ENCODE measurements at places on chromosomes 4 and X.

DNA sequence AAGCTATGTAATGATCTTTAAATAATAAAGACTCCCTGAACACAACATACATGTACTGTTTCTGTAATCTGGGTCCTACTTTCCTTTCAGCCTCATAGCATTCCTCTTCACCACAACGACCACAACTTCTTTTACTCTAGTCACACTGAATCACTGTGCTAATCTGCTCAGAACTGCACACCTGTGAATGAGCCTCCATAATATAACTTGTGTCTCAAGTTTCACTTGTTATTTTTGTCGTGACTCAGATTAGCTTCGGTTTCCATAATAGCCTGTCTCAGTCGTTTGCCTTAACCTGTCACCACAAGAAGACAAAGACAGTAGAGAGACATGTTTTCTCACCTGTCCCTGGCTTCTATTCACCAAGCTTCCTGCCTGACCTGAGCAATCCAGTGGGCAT is 61.8 kb downstream of the MAGED1 start:
- DNase-seq: no peak

DNA sequence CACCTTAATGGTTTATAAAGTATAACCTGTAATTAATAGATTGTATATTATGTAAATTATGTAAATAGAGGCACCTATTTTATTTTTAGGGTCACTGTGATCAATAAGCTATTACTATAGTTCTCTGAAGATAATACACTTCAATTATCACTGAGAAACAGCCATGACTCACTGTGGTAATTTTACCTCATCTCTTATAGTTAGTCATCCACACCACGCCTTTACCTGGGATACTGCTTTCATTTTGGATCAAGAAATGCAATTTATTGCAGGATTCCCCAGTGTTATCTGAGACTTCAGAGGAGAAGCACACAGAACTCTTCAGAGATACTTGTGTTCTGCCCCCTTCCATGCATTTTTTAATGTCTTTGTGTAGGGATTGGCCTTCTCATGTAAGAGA is 348.1 kb upstream of the ATOH1 start:
- DNase-seq: no peak

GRCh38 chrX:100874325-100874724 is at the start of gene NOX1:
Gene NOX1, minus strand, starts transcription at chrX:100874359. Its CDS starts 220 bp downstream, at chrX:100874139.
- no peak for DNase-seq

DNA sequence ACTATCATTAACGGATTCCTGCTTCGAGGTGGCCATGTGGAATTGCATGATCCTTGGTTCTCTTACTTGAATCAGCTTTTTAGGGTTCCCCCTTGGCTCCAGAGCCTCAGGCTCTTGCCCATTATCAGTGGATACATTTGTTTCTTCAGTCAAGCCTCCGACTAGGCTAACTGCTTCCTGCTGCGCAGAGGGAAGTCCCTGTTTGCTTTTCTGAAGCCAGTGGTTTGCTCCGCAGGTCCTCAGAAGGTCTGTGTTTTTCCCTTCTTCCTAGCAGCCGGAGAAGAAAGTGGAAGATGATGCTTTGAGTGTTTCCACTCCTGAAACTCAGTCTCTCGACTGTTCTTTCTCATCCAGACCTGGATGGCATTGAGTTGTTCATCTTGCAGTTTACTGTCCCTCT is 20.6 kb downstream of the SRD5A3 start:
- DNase-seq: no peak

GRCh38 chr4:26331380-26331950 is 10.7 kb downstream of the RBPJ start:
- DNase-seq: no peak

DNA sequence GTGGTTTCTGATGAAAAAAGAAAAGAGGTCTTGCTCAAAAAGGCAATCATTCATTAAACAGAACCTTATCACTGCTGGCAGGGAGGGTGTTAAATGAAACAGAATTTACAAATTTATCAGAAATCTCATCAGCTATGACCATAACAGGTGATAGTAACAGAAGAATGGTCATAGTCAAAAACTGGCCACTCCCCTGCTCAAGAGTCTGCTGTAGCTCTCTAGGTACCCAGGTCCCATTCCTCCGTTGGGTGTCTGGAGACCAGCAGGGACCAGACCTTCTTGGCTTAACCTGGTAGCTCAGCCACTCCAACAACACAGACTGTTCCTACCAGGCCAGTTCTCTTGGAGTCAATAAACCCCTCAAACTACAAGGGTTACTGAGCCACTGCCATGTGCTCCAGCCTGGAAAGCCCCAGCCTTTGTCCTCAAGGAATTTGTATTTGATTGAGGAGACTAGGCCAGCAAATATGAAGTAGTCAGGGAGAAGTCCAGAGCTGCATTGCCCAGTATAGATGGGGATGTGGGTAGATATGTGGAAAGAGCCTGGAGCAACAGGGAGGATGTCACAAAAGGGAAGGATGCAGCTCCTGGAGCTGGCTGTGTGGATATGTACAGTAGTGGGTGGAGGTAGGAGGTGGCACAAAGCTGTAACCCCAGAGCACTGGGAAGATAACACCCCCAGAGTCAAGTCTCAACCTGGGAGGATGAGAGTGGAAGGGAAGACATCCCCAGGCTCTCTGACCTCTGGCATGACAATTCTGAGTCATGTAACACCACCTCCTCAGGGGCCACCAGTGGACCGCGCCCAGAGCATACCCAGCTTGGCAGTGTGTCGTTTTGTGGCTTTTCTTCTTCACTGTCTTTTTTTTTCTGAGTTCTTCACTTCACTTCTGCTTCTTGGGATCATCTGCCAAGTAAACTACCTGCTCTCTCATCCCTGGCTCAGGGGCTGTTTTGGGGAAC is 21.9 kb downstream of the RASL11B start:
- no peak for DNase-seq

- no peak for DNase-seq
Observed at GRCh38 chr4:69057620-69058409, 38.5 kb upstream of the UGT2B7 start.

DNA sequence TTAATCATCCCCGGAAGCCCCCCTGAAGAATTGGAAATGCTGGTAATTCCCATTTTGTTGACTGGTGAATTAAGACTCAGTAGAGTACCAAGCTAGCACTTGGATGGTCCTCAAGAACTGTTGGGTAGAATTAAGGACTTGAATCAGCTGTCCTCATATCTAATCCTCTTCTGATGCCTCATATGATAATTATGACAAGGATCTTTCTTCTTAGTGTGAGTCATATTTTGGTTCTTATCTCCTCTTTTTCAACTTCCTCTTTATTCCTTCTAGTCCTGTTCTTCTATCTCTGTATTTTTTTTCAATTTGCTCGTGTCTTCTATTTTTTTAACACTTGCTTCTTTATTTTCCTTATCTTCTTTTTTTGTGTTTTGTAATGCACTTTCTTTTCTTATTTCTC is 206.3 kb upstream of the ANXA3 start:
- DNase-seq: no peak

GRCh38 chr4:6660430-6660829 is 19.9 kb downstream of the MRFAP1 start:
- DNase-seq: no peak

DNA sequence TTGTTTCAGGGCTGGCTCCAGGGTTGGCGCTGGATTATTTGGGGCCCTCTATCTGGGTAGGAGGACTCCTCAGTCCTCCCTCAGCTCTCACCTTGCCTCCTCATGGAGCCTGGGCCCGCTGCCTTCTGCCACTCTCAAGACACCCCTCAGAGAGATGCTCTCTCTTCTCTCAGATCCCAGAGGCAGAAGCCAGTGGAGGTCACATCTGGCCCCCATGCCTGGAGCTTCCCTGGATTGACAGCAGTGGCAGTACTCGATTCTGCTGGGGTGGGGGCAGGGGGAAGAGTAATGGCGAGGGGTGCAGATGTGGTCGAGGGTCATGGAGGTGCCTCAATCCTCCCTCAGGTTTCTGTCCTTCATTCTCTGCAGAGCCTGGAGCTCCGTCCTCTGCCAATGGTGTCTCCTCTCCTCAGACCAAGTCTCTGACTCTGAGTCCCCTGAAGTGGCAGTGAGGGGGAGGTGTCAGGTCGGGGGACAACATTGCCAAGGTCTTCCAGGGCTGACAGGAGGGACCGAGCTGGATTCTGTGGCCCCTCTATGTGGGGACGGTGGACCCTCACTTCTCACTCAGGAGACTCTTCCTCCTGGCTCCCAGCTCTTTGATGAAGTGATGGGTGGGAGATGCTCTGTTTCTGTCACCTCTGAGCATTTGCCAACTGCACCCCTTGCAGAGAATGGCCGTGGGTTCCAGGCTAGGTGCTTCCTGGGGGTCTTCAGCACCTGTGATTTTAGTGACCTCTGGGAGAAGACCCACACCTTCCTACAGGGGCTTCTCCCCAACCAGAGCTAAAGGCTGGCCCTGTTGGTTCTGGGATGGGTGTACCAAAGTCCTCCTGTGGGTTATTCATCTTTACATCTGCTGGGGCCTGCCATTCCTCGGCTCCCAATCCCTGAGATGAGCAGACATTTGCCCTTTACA is 10.9 kb upstream of the HSFX1 start:
- DNase-seq: no peak

GRCh38 chr4:16627999-16628398 is 270.4 kb downstream of the LDB2 start:
- peak; percentile 71 for DNase-seq

DNA sequence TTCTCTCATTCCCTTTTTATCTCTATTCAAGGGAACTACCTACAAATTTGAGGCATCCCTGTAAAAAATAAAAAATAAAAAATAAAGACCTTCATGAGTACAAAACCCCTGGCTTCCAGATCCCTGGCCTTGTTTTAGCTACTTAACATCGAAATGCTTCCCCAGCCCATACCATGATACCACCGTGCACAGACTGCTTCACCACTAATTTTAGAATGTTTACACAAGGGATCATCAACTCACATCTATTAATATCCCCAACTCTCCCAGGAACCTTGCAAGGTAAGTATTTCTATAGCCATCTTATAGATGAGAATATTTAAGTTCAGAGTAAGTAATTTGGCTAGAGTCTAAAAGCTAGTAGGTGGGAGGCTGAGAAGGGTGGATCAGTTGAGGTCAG is 51.7 kb downstream of the UCHL1 start:
- DNase-seq: no peak

GRCh38 chr4:20356565-20356964 is 104.9 kb downstream of the SLIT2 start:
- DNase-seq: no peak

GRCh38 chr4:117692538-117692937 is 341.7 kb upstream of the NDST3 start:
- DNase-seq: no peak

DNA sequence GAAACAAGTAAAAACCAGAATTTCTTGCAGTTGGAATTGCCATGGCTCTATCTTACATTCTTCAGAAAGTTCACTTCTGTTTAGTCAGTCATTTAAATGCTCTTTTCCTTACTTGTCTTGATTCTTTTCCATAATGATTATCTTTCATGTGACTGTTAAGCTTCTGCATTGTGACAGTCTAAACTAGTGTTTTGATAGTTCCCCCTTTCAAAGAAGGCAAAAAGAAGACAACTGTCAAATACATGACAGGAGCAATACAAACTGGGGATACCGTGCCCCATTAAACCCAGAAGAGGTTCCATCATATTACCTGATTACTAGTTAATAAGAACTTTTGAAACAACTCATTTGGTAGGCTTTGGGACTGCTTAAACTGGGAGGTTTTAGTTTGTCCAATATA is 476.2 kb downstream of the PCDH19 start:
- DNase-seq: no peak

GRCh38 chrX:20397587-20397986 is 130.9 kb upstream of the RPS6KA3 start:
- no peak for DNase-seq

- DNase-seq: no peak
Observed at GRCh38 chr4:7414736-7415510, 19.8 kb downstream of the PSAPL1 start.

- DNase-seq: no peak
Observed at GRCh38 chr4:54837576-54838140, 179.9 kb downstream of the KIT start.

DNA sequence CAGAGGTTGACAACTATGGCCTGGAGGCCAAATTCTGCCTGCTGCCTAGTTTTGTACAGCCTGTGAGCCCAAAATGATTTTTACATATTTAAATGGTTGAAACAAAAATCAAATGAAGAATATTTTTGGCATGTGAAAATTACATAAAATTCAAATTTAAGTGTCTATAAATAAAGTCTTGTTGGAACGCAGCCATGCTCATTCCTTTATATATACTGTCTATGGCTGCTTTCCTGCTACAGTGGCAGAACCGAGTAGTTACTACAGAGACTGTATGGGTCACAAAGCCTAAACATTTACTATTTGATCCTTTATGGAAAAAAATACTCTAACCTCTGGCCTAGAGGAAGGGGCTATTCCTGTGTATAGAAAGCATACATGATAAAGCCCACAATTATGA is 290.4 kb downstream of the GLUD2 start:
- DNase-seq: no peak

GRCh38 chr4:14810568-14810967 is 191.7 kb upstream of the CPEB2 start:
- no peak for DNase-seq

GRCh38 chr4:141346144-141346543 is 125.4 kb downstream of the ZNF330 start:
- DNase-seq: peak; percentile 70

- no peak for DNase-seq
Observed at GRCh38 chr4:18391354-18391728, 369.8 kb upstream of the LCORL start.

GRCh38 chrX:153435845-153436244 is 10.0 kb downstream of the TREX2 start:
- DNase-seq: no peak

DNA sequence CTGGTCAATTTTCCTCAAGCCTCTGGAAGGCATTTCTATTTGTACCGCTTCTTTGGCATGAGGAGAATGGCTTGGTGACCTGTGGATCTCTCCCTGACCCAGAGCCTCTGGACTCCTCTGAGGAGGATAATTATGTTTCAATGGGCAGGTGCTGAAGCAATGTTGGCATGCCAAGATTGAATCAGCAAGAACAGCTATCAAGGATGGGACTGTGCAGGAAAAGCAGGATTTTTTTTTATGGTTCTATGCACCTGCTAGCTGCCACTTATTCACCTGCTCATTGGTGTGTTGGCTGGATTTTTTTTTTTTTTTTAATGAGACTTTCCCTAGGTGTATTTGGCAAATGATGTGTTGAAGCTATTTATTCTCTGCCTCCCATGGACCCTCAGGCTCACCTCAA is 821.2 kb downstream of the RPA4 start:
- no peak for DNase-seq

DNA sequence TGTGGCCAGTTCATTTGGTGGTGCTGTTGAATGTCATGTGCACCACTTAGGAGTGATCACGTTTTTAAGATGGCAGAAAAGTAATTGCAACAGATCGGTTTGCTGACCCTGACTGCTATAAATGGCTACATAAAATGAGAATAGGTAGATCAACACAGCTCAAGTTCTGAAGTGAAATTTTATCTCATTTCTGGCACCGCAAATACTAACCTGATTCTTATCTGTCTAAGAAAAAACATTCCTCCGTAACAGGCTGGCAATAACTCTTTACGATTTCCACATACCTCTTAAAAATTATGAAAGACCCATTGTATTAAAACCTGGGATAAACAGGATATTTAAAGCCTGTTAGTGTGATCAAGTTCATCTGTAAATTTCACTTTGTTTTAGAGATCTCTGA is 387.5 kb downstream of the PDGFC start:
- DNase-seq: no peak

All from dermis microvascular lymphatic vessel endothelial cell (primary cell).